ENCODE measurements at places on chromosomes 13 and 19.
A peak's percentile ranks its signal among the peaks of the same experiment; 100 is the strongest.

- DNase-seq = no peak
These were observed 7.2 kb downstream of the TMEM255B start for GRCh38 chr13:113766035-113766800.

DNA sequence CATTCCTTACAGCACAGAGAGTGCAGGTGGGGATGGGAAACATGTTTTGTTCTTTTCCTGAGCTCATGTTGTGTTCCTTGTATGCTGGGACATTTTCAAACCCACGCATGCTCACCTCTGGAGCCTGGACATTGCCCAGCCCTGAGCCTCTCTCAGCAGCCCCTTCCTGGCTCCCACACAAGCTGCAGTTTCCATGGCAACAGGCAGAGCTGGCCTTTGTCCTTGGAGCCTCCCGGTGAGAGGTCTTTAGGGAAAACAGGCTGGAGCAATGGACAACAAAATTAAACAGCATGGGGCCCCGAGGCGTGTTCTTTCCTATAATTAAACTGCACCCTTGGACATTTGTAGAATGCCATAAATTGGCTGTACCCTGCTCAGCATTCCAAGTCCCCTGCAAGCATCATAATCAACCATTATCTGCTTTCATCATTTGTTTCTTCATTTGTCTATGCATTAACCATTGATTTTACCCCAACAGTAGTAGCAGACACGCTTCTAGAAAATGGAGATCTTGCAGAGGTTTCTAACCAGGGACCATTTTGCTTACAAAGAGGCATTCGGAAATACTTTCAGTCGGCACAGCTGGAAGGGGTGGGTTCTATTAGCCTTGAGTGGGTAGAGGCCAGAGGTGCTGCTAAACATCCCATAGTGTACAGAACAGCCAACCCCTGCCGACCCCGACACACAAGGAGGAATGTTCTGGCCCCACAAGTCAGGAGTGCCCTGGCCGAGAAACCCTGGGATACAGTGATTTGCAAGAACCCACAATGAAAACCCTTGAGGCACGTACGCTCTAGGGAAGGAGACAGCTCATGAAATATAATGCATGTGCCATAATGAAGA, 133.4 kb upstream of the PEG3 start:
- peak; percentile 45 for DNase-seq

DNA sequence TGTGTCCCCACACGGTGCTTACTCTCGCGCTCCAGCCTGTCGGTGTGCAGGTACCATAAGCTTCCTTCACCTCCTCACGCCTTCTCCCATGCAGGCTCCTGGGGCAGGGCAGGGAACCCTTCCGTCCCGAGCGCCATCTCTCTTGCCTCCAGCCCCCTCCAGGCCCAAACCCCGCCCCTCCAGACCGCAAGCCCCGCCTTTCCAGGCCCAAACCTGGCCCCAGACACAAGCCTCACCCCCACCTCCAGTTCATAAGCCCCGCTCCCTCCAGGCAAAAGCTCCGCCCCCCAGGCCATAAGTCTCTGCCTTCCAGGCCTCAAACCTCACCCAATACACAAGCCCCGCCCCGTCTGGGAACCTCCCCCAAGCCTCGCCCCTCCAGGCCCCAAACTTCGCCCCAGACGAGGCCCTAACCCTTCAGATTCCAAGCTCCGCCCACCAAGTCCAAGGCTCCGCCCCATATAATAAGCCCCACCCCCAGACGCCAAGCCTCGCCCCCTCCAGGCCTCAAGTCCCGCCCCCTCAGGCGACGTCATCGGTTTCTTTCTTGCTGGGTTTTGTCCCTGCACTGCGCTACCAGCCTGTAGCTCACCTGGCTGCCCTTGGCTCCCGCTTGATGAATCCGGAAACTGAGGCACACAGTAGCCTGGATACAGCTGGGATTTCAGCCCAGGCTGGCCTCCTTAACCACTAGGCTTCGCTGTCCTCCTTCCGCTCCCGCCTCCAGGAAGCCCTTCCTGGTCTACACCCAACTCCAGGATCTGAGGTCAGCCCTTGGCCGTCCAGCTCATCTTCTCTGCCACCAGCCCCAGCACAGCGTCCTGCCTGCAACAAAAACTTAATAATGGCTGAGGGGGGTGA, 16.1 kb downstream of the MKNK2 start:
- no peak for DNase-seq

DNA sequence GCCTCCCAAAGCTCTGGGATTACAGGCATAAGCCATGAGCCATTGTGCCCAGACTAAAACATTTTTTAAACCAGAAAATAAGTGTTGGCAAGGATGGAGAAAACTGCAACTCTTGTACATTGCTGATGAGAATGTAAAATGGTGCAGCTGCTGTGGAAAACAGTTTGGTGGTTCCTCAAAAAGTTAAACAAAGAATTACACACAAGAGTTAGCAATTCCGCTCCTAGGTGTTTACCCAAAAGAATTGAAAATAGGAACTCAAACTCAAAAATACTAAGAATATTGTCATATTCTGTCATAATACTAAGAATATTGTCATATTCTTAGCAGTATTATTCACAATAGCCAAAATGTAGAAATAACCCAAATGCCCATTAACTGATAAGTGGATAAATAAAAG, 39.7 kb upstream of the USP12 start:
- no peak for DNase-seq

DNA sequence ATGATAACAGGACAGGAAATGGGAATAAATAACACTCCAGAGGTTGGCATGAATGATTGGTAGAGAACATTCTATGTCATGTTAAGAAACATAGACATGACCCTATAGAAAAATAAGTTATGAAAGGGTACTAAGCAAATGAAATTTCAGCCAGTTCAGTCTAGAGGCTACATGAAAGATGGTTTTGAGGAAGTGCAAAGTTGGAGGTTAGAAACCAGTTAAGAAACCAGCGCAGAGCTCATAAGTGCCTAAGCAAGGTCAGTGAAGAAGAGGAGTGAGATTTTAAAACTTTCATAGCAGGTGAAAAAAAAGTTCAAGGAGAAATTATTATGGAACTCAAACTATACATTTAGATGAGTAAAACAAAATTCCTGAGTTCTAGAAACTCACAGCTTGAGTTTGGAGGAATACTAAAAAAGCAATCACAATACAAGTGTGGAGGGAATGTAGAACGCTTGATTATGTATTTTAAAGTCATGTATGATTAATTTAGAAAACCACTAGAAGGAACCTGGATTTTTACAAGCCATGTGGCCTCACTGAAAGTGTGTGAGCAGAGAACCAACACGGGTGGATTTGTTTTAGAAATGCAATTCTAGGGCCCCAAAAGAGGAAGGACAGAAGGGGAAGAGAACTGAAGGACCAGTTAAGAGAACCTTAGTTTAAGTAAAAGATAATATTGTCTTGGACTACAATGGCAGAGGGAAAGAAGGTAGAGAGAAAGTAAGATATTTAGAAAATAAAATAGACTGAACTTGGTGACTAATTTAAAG, 162.4 kb downstream of the PCDH20 start:
- DNase-seq = no peak

DNA sequence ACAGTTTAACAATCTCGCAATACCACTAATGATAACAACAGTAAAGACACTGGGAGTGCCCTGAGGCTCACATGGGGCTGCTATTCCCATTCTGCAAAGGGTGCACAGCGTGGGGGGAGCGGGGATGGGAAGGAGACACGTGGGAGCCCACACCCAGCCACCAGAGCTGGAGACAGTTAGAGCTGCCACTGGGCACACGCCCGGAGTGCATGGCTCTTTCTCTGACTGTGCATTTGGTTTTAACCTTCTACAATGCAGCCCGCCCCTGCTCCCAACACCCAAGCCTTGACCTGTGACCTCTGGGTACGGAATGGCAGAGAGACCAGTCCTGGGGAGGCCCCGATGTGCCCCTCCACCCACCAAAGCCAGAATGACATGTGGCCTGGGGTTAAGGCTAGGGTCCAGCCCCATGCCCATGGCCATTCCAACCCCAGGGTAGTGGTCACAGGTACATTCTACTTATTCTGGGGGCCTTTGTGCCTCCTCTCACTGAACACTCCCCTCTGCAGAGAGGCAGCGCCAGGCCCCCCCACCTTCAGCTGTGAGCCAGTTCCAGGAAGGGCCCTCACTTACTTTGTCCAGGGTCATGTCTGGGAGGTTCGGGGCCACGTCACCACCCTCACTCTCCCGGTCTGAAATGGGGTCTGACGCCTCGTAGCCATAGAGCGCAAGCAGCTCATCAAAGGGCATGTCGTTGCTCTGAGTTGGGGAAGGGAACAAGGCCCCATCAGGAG, 17.1 kb downstream of the MIER2 start:
- no peak for DNase-seq

DNA sequence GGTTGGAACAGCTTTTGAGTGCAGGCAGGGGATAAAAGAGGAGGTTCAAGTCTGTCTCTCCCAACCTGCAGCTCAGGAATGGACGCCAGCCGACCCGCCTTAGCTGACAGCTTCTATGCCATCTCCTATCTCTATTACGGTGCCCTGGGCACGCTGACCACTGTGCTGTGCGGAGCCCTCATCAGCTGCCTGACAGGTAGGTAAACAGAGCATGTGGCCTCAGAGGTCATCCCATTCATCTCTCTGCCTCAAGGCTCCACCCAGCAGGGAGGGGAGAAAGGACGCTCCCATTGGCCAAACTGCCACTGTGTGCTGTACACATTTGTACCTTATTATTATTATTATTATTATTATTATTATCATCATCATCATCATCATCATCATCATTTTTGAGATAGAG, 16.5 kb downstream of the SLC5A5 start:
- no peak for DNase-seq

DNA sequence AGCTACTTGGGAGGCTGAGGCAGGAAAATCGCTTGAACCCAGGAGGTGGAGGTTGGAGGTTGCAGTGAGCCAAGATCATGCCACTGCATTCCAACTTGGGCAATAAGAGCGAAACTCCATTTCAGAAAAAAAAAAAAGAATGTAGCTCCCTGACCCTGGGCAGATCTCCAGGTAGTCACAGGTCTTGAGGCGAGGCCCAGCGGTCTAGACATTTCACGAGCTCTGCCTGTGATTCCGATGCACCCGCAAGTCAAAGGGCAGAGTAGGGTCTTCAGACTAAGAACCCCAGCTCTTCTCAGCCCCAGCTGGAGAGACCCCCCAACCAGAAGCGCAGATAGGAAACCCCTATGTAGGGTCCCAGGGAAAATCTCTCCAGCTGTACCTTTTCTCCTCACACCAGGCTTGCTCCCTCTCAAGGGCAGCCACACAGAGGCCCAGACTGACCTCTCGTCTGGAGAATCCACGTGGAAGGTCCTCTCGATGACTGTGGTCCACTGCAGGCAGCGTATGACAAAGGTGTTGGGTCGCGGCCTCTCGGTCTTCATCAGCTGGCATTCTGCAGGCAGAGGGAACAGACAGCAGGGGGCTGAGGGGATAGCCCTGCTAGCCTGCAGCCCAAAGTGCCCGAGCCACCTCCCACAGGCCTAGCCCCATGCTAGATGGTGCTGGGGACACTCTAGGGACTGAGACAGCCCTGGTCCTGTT, 28.4 kb upstream of the CCNP start:
- no peak for DNase-seq
